ENCODE measurements at places on chromosomes 11 and 22.
A peak's percentile ranks its signal among the peaks of the same experiment; 100 is the strongest.

DNA sequence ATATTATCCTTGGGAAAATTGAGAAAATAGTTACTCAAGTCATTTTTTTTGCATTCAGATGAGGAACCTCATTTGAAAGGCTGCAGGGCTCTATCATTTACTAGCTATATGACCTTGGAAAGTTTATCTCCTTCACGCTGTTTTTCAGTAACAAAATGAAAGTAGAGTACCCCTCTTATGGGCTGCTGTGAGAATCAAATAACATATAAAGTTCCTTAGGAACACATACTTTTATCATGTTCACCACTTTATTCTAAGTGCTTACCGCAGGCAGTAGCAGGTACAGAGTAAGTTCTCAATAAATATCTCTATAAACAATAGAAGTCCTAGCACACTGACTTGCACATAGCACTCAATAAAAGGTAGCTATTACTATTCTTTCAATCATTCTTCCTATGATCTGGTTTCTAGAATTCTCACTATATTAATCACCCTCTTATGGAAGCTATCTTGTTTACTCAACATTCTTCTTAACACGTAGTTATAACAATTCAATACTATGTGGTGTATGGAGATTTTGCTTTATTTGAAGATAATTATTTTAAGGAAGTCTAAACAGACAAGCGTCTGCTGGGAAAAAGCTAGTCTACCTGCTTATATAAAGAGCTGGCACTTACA is 1.9 kb downstream of the C11orf71 start:
- no peak for DNase-seq

DNA sequence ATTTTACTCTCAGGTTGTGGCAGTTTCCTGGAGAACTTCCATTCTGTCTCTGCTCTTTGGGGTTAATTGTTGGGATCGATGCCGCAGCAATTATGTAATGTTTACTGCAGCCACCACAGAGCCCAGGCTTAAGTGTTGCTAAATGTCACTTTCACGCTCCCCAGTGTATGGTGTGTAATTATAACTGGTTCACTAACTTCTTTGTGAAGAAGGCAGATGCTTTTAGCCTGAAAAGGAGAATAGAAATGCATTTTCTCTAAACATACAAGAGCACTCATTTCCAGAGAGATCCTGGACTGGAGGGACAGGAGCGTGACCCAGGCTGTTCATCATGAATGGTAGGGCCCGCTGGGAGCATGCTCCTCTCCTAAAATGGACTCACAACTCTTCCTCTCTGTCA is 132.2 kb upstream of the PLET1 start:
- DNase-seq, result no peak

- peak; percentile 47 for DNase-seq
Observed at GRCh38 chr11:72333661-72334060, 89.7 kb upstream of the PHOX2A start.

DNA sequence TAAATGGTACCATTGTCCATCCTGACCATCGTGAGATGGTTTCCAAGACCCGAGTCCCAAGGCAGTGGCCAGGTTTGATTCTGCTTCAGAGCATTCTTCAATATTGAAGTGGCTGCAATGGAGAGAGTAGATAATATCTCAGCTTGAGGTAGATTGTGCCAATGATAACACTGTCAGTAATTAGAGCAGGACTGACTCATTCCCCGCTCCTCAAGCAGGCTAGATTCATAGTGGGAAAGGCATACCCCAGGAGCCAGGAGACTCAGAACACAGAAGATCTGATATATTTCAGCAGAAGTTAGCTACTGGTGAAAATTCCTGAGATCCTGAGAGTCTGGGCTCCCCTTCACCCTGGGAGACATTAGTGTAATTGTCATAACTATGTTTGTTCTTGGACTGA is 55.6 kb upstream of the LARGE1 start:
- DNase-seq, result no peak

DNA sequence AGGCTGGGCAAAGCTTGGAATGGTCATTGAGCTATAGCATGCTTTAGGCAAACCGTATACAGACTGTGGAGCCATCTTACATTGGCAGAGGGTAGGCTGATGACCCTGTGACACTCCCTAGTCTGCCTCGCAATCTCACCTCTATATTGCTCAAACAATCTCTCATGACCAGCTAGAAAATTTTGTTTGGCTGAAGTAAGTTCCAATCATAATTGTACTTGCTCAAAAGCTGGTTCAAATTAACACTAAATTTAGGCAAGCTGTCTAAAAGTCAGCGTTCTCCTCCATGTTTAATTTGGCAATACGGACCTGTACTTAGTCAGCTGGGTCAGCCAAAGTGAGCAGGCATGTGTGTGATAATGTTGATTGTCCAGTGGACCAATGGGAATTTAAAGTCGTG is 133.0 kb downstream of the SWAP70 start:
- DNase-seq, result no peak

DNA sequence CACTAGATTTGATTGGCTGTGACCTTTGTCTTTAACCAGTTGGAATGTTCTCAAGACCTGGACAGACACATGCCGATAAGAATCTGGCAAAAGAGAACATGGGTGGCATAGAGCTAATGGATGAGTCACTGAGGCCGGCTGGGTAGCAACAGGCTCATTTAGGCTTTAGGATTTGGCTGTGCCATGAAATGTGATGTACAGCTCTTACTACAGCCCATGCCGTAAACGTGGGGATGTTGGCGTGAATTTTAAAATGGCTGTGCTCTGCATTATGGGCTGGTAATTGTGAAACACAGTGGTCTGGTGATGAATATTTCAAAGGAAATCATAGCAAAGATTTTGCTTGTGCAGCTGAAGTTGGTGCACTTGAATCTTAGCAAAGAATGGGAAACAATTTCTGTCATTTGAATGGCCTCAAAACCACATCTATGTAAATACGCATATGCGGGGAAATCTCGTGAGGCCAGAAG is 332.4 kb downstream of the TBC1D22A start:
- no peak for DNase-seq

GRCh38 chr11:29243616-29244015 is 773.2 kb downstream of the KCNA4 start:
- no peak for DNase-seq

- no peak for DNase-seq
Observed at GRCh38 chr11:4865855-4866254, 15.8 kb upstream of the OR51T1 start.

GRCh38 chr11:7889985-7890384 is 41.1 kb downstream of the OR10A6 start:
- DNase-seq, result no peak

DNA sequence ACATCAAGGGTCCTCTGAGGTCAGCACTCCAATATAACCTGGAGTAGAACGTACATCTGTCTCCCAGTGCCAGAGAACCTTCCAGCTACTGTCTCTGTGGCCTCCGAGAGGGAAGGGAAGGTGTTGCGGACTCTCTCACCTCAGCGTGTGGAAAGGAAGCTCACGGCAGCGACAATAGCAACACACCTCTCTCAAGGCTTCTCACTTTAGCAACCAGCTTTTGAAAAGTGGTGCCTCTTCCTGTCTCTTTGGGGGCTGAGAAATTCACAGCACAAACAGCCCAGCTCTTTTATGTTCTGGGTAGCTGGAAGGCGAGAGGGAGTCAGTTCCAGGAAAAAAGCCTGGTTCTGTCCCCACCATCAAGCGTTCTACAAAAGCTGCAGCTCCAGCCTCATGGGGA is 156.9 kb upstream of the TBCEL start:
- no peak for DNase-seq

DNA sequence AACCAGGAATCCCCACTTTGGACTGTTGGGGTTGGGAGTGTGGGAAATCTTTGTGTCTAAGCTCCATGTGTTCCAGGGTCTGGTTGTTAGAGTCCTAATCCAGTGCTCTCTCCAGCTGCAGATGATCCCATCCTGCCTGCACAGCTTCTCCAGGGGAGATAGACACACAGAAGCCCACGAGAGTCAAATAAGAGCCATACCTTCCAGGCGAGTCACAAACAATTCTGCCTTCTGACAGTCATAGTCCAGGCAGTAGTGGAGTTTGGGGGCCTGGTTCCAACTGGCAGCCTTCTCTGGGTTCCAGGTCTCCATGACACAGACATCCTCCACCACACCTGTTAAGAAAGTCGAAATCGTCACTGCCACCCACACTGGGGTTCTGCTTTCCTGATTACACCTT is 32.1 kb downstream of the SYT13 start:
- DNase-seq, result no peak

- no peak for DNase-seq
Observed at GRCh38 chr22:40855979-40856512, 393 bp downstream of the ST13 start.

DNA sequence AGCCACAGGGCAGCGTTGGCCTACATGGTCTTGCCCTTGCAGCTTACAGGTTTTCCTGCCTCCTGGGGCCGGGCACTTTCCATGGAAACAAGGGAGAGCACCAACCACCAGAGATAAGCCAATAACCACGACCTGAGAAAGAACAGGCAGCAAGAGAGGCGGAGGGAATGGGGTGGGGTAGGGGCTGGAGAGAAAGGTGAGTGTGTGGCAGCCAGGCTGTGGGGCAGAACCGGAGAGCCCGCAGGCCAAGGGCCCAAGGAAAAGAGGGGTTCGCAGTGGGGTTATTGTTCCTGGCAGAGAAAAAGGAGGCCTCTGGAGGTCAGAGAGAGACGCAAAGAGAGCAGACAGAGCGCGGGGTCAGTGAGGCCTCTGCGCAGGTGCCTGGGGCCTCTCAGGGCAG is 33.2 kb downstream of the LRRC74B start:
- DNase-seq, result no peak

- no peak for DNase-seq
Observed at GRCh38 chr11:92423115-92424034, 198.8 kb downstream of the FAT3 start.

- peak; percentile 91 for DNase-seq
Observed at GRCh38 chr11:64341851-64342791, 2.1 kb downstream of the CCDC88B start.

DNA sequence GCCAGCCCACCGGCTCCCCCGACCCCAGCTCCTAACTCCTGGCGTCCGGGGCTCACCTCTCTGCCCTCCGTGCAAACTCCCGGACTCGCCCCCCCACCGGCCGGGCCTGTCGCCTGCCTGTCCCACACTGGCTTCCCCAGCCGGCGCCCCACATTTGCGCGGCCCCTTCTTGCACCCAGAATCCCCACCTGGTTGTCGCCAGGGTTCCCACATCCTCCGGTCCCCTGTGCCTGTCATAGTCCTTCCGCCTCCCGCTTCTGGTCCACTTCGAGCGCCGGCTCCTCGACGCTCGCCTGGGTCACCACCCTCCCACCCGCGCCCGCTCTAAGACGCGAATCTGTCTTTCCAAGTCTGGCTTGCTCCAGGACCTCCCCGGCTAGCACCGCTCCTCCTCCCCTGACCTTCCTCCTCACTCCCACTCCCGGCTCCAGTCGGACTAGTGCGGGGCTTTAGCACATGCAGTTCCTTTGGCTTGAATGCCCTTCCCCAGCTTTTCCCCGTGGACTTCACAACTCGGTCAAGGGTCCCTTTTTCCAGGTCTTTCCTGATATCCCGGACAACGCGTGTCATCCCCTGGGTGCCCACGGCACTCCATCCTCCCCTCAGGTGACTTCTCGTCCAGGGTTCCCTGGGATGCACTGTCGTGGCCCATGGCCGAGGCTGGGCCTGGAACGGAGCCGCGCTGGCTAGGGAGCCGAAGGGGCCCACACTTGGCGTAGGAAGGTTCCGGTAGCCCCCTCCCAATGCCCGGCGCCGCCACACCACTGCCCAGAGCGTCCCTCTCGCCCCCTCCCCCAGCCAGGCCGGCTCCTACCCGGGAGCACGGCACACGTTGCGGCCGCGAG is 635 bp downstream of the SCARF2 start:
- DNase-seq, result no peak

DNA sequence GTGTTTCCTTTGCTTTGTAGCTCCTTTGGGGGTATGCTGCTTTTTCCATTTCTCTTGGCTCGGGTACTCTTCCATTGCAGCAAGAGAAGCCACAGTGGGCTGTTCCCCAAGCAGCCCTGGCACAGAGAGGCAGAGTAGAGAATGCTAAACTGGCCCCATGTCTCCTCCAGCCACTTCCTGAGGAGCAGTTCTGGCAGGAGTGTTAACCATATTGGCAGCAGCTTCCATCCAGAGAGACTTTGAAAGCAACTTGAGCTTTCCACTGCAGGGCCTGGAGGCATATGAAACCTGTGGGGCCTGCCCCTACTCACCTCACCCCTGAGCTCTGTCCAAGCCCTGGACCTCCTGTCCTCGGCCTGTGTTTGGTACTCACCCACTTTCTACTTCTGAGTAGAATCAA is 61.8 kb downstream of the ALX4 start:
- DNase-seq, result no peak

DNA sequence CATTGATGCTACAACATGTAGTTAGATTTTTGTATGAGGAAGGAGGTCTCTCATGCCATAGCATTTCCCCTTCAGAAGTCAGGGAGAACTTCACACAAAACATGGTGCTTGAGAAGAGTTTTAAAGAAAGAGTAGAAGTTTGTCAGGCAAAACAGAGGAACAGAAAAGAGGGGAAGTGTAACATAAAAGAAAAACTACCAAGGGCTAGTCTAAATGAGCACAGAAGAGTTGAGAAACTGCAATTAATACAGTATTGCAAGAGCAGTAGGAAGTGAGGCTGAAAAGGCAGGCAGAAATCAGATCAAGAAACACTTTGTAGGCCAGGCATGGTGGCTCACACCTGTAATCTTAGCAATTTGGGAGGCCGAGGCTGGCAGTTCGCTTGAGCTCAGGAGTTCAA is 61.0 kb downstream of the FAM168A start:
- DNase-seq, result no peak

DNA sequence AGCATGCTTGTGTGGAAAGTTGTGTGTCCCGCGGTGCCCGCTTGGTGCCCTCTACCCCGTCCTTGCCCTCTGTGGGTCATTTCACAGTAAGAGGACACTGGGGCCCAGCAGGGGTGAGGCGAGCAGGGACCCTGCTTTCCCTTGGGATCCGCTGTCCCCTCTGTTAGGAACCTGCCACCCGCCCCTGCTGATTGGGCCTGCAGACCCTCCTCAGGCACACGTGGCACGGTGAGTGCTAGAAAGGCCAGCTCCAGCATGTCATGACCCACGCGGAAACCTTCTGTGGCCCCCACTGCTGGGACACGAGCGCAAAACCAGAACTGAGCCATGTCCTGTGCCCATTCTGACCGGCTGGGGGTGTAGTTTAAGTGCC is 353.1 kb downstream of the TBC1D22A start:
- DNase-seq, result no peak

GRCh38 chr11:131467645-131468394 is 97.4 kb downstream of the NTM start:
- no peak for DNase-seq

DNA sequence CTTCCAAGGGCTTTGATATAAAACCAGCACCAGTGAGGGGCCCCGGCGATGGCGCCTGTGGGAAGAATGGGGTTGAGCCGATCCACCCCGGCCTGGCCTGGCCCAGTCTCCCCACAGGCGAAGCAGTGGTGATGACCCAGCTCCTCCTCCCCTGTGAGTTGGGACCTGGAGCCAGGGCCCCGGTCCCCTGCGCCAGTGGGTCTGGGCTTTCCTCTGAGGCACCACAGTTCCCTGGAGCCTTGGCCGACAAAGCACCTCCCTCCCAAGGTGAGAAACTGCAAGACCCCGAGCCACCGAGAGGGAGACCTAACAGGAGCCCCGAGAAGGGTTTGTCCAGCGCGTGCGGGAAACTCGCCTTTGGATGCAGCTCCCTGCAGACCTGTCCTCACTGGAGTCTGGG is 942.9 kb downstream of the BRD1 start:
- DNase-seq, result no peak

Data from activated T-helper 1 cell treated with anti-CD3 and anti-CD28 coated beads, Interleukin-12 subunit alpha, Interleukin-12 subunit beta, Interleukin-2, Interleukin-4 antibody, amounts not matched to agents 30 ng/mL and 10 ng/mL and 1 ng/mL, durations not matched to agents 14 hours and 24 hours and 36 hours (primary cell).